RPMI8226 (cell line): ENCODE measurements at places on chromosomes 4 and X.

GRCh38 chr4:44725166-44725565 is 1.2 kb downstream of the GNPDA2 start:
- peak; percentile 18 for DNase-seq

- DNase-seq: no peak
These were observed 126.4 kb upstream of the GATB start for GRCh38 chr4:151887031-151887815.

DNA sequence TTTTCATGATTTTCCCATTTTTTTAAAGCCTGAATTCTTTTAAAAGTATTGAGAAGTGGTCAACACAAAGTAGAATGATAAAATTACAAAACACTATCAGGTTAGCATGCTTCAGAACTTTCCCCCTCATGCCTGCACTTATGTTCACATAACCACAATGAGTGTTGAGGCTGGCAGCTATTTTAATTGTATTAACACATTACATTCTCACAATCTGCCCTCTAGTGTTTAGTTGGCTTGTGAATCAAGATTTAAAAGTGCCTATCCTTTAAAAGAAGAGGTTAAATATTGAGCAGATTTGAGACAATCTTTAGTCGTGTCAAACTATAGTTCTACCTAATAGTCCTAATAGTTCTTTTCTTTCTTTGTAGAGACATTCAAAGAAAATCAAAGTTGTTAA is 93.6 kb upstream of the NAP1L5 start:
- peak; percentile 3 for DNase-seq

- DNase-seq: no peak
These were observed 67.1 kb upstream of the MYOZ2 start for GRCh38 chr4:119068529-119068962.

DNA sequence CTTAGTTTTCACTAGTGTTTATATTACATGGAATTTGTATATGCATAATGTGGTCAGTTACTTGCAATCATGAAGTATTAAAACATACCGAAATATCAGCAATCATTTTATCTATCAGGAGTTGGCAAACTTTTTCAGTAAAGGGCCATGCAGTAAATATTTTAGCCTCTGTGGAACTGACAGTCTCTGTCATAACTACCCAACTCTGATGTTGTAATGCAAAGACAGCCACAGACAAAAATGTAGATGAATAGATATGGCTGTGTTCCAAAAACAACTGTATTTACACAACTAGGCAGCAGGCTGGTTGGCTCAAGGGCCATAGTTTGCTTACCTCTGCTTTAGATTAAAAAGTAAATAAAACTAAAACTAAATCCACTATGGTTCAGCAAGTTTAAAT is 200.2 kb downstream of the HS3ST1 start:
- DNase-seq: no peak

GRCh38 chrX:107721318-107721717 is 54.3 kb downstream of the TSC22D3 start:
- peak; percentile 56 for DNase-seq

DNA sequence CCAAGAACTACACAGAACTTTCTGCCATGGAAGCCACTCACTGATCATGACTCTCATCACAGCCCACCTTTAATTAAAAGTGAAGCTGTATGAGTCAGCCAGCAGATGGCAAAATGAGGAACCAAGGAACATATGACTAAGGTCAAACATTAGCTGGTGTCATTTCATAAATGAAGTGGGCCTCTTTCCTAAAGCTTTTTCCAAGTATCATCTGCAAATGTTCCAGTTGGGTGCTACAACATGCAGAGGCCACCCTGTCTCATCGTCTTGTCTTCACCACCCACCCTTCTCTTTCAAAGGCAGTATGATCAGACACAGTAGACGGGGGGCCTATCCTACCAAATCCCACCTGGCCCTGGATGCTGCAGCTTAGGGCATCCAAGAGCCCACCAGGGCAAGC is 9.2 kb upstream of the EOLA1 start:
- peak; percentile 12 for DNase-seq

DNA sequence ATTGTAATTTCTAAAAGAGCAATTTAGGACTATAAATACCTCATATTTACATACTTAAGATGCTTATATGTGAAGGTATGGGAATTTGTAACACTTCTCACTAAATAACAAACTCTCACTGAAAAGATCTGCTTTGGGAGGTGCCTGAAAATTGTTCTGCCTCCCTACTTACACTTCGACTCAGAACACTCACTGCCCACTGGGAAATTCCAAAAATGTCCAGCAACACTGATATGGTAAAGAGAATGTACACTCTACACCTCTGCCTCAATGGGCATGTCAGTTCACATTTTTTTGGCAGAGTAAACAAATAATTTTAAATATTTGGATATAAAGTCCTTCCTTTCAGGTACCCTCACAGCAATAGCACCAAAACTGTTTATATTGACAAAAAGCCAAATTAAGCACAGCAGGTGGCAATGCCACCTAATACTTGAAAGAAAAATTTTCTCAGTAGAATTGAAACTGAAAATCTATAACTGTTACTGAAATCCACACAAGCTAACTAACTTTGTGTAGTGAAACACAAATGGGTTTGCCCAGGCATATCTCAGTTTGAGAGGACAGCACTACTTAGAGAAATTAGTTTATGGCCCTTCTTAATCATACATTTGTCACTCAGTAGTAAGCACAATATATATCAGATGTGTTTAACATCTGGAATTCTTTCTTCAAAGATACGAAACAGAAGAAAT is 67.1 kb downstream of the PRDM5 start:
- DNase-seq: peak; percentile 28

DNA sequence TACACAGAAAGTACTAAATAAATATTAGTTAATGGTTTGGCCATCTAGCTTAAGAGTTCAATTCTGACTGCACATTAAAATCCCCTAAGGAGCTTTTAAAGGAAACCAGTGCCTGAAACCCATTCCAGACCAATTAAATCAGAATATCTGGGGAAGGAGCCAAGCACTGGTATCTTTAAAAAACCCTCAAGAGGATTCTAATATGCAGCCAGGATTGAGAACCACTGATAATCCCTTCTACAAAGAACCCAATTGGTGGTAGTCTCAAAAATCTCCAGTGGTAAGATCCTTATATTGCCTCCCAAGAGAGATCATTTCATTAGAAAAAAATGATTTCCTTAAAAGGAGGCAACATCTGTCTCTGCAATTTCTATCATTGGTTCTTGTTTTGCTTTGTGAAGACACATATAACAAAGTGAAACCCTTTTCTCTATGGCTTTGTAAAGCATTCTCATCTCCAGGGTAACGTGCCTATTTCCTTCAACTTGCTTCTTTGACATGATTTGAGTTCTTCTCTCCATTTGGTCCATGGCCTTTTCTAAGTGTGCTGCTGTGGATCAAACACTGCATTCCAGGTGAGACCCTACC is 3.5 kb downstream of the GPR34 start:
- no peak for DNase-seq

DNA sequence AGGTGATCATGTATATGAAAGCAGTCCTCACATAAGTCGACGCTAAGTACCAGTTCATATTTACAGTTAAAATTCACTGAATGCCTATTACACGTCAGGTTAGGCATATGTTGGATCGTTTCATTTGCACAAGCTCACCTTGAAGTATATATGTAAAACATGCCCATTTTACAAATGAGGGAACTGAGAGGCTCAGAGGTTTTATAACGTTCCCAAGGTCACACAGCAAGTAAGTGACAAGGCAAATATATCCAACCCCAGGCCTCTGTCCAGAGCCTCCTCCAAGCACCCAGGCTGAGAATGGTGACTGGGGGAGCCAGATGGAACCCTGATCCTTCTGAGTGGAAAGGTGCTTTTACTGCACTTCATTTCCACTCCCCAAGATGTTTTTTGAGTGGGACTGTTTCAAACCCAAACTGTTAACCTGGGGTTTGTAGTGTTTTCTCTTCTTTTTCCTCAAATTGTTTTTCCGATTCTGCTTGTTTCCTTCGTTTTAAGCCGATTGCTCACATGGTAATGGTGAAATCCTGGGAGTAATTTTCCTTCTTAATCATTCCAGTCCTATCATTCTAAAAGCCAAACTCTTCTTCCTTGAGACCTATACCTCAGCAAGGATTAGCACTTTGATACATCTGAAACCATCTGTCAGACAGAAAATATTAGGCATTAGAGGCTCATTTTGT is 791 bp downstream of the SMIM20 start:
- DNase-seq: no peak

- DNase-seq: no peak
These were observed 589.0 kb downstream of the GRXCR1 start for GRCh38 chr4:43481526-43481925.

DNA sequence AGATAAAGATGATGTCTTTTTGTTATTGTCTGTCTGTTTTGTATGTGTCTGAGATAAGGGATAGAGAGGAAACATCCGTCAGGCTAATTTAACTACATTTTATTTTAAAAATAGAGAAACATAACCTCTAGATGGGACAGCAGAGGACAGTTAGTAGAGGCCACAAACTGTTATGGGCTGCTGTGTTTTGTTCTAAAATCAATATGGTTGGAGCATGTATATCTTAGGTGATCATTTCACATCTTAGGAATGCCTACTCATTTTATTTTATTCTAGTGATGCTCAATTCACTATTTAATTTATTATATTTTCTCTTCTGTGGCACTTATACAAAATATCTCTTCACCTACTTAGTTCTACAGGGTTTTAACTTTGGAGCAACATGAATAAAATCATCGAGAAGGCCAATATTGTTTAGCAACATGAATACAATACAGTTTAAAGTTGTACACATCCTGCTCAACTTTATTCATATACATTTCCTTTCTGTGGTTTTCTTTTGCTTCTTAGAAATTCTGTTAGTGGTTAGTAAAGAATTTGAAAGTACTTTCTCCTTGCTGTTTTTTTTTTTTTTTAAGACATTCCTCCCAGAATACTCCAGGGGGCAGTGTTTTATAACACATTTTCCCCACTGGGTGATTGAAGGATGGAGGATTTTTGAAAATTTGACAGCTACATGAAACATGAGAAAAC is 392.9 kb downstream of the UNC5C start:
- peak; percentile 14 for DNase-seq

GRCh38 chrX:38799995-38800580 is 1.2 kb upstream of the MID1IP1 start:
- DNase-seq: no peak

DNA sequence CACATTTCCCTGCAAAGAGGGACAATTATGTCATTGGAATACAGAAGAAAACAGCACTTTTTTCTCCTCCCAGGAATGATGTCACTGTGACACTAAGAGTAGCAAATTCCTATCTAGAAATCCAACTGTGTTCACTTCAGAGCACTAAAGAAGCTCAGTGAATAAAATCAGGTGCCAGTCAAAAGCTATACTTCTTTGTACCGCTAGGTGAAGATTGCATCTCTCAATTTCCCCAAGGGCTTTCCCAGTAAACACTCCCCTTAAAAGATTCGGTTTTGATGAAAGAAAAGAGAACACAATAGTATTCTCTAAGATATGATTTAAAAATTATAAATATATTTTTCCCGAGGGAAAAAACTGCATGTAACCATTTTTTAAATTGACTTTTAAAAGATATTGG is 104.7 kb upstream of the MID1 start:
- DNase-seq: no peak

GRCh38 chr4:54093324-54094240 is 6.4 kb upstream of the GSX2 start:
- no peak for DNase-seq

GRCh38 chr4:163688856-163689255 is 194.4 kb downstream of the TMA16 start:
- DNase-seq: no peak

- no peak for DNase-seq
These were observed 3.1 kb downstream of the PHEX start for GRCh38 chrX:22035236-22035635.

DNA sequence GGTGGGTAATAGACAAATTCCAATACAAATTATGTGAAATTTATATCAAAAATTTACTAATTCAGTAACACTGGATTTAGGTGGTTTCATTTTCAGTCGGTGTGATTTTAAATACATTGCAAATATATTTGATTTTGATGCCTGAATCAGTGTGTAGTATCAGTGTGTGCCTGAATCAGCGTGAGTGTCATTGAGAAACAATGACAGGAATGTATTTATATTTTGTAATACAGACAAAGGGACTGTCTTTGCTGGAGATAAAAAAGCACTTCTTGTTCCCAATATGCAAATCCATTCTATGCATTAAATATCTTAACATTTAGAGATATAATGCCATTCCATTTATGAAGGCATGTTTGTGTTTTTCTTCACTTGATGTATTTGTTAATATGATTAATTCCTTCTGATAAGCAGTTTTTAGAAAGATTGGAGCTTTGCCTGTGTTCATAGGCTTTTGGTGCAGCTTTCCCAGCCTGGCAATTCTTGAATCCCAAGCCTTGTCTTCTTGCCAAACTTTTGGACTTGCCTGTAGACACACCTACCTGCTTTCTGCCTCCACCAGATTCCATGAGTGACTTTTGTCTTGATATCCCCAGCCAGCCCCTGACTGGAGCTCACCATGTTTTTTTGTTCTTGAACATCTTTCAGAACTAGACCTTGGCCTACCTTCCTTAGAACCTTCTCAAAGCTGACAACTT is 243.8 kb downstream of the ADGRL3 start:
- DNase-seq: no peak

DNA sequence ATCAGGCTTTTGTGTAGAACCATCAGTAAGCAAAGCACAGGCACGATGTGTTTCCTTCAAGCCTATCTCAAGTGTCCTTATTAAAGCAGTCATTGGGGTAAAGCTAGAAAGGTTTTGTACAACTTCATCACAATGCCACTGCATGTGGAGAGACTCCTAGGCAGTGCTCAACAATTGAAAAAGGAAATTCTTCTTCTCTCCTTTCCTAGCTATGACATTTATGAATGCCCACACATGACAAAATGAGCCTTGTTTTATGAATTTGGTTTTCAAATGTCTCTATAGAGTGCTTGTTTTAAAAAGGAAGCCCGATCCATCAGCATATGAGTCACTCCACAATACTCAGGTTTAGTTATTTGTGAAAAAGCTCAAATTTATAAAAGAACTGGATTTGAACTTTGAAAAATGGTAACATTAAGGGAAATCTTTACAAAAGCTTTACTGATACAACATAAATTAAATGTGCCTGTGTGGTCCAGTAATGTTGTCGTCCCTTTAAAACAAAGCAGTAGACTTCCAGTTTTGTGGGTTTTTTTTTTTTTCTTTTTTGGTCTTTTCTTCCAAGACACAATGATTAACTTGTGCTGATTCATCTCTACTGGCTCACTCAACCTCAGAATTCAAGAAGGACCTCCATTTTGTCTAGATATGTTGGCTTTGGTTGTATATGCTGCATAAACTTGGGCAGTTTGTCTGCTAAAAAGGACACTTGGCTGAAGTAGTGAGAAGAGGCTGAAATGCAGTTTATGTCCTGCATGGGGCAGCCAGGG is 273.8 kb downstream of the GASK1B start:
- no peak for DNase-seq

- DNase-seq: no peak
These were observed 89.8 kb downstream of the CHIC2 start for GRCh38 chr4:53974561-53974960.

DNA sequence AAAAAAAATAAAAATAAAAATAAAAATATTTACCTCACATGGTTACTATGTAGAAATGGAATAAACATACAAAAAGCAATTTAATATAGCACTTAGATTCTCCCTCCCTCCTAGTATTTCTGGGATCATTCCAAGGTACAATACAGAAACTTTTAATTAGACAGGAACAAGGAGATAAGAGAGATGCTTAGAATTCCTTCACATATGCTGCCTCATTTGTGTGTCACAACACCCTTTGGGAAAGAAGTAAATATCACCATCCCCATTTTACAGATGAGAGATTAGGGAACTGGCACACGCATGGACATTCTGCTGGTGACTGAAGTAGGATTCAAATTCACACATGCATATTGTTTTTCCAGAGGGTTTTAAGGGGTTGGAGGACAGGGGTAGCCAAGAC is 164.2 kb downstream of the APBB2 start:
- no peak for DNase-seq

GRCh38 chr4:69617083-69617694 is 22.3 kb downstream of the UGT2A2 start:
- peak; percentile 35 for DNase-seq
